ENCODE measurements at places on chromosomes 16 and 17.
A peak's percentile ranks its signal among the peaks of the same experiment; 100 is the strongest.

- no peak for DNase-seq
Measured at GRCh38 chr17:78910497-78911284, 7.7 kb upstream of the CEP295NL start.

DNA sequence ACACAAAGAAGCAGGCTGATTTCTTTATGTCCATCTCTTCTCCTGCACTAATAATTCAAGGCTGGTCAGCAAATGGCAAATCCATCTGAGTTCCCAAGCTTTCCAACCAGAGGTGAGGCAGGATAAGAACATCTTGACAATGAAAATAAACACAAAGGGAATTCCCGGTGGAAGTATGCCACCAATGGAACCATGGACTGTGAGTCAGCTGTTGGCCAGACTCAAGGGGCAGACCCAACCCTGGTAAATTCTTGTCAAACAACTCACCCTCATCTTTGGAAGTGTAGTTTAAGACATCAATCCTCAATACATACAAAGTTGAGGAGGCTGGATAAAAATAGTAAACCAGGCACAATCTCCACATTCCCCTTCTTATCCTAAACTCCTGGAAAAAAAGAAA is 74.3 kb upstream of the CES5A start:
- DNase-seq, result no peak

- no peak for DNase-seq
Measured at GRCh38 chr17:77549726-77550366, 408.7 kb upstream of the TNRC6C start.

GRCh38 chr16:4315186-4316107 is at the start of gene GLIS2:
GLIS2 (plus strand) TSS chr16:4316067; CDS start chr16:4332281, 16,214 bp downstream.
- peak; percentile 88 for DNase-seq

- DNase-seq, result no peak
Measured at GRCh38 chr17:20184977-20185619, 175.9 kb downstream of the SPECC1 start.

GRCh38 chr16:12458591-12459358 is 344.9 kb downstream of the CPPED1 start:
- DNase-seq, result no peak

DNA sequence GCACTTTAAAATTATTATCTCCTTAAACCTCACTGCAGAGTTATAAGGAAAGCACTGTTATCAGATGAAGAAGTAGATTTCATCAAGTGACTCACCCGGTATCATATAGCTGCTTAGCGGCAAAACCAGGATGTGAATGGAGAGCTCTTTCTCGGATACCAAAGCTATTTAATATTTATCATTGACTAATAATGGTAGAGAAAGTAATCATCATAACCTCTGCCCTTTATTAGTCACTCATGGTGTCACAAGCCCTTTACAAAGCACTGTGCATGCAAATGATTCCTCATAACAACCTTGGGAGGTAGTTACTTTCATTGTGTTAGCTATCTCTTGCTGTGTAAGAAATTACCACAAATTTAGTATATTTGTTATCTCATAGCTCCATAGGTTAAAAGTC is 592.9 kb downstream of the MAF start:
- DNase-seq, result no peak

GRCh38 chr16:89862732-89863131 is 10.7 kb upstream of the TCF25 start:
- no peak for DNase-seq

DNA sequence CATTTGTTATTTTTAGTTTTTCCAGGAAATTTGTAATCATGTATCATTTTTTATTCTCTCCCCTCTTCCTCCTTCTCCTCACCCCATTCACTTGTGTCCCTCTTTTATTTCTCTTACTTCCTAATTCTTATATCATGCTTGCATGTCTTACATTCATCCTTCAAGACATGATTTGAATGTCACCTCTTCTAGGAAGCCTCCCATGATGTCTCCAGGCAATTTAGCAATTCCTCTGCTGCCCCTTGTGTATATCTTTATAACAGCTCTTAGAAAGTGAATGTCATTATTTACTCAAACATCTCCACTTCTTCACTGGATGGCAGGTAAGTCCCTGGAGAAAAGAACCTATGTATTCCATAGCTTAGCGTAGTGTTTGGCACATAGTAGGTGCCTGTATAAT is 7.8 kb downstream of the HNF1B start:
- DNase-seq, result no peak

DNA sequence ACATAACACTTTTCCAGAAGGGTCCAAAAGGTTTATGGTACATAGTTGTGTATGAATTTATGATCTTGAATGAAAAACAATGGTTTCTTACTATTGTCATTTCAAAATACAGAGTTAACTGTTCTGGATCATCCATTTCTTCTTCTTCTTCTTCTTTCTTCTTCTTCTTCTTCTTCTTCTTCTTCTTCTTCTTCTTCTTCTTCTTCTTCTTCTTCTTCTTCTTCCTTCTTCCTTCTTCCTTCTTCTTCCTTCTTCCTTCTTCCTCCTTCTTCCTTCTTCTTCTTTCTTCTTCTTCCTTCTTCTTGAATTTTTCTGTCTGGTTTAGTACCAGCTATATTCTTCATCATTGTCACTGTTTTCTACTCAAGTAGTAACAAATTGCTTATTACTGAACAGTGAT is 47.8 kb downstream of the TNRC6C start:
- no peak for DNase-seq

- peak; percentile 76 for DNase-seq
Measured at GRCh38 chr16:27363797-27364196, 38.2 kb upstream of the IL21R start.

DNA sequence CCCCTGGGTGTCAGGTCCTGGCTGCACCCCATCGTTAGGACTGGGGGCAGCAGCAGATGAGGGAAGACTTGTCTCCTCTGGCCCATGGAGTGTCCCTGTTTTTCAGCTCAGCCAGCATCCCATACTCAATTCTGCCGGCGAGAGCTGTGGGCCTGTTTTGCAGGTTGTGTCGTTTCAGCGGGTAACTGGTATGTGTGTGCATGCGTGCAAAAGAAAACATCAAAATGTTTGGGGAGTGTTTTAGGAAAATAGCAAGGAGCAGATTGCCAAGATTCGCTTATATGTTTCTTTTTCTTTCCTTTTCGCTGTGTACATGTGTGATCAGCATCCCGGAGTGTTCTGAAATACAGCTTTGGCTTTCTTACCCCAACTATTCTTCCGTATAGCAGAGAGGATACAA is 34.7 kb downstream of the MSI2 start:
- DNase-seq, result no peak
